Pancreas (tissue), 10 donors: ENCODE measurements at places on chromosomes 16 and 17. TPM values are rescaled to one million over a fixed set of nuclear protein-coding genes. Genes with fewer than 3 reads are reported as not detected.

DNA sequence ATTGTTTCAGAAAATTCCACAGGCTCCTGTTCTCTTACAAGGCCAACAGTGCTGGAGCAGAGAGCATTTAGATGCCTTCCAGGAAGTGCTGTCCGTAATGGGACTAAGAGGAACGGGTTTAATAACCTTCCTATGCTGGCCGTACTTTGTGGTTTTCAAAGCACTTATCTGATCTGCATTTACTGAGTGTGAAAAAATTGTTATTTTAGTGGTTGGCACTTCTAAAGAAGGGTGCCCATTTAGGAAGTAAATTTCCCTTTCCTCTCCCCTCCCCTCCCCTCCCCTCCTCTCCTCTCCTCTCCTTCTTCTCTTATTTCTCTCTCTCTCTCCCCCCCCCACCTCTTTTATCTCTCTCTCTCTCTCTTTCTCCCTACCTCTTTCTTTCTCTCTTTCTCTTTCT, 72.0 kb upstream of the DNAJA2 start:
- DNase-seq: no peak

GRCh38 chr17:31882571-31882970, 18.9 kb downstream of the UTP6 start:
- no peak for DNase-seq

EFNB3 gene
- total RNA-seq: 1.1 TPM

DNA sequence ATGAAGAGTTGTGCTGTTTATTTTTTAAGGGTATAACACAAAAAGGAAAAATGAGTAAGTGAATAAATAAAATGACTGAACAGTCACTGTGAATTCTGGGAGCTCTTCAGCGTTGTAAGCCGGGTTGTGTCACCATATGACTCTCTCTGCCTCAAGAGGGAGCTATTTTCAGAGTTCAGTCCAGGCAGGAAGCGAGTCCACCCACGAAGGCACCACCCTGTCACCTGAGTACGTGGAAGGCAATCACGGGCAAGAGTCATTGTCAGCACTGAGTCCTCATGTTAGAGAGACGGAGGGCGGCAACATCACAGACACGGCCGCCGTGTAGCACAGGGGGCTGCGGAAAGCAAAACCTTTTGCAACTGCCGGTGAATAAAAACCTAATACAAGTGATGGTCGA, 227.6 kb downstream of the UTP18 start:
- DNase-seq: no peak

KRTAP4-6 gene
- not detected for total RNA-seq

MPV17L gene
- 27.6 TPM for total RNA-seq

PHOSPHO1 gene
- not detected for total RNA-seq

HSD17B1 gene
- 0.32 TPM for total RNA-seq

DNA sequence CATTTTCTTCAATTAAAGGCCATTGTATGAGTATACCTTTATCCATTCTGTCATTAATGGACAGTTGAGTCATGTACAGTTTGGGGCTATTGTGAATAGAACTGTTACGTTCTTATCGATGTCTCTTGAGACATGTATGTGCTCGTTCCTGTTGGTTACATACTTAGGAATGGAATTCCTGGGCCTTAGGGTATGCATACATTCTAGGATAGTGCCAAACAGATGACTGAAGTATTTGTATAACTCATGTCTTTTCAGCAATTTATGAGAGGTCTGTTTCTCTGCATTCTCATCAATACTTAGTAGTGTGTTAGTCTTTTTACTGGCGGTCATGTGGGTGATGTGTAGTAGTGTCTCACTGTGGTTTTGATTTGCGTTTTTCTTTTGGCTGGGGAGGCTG, 81.2 kb downstream of the USP22 start:
- no peak for DNase-seq

DNA sequence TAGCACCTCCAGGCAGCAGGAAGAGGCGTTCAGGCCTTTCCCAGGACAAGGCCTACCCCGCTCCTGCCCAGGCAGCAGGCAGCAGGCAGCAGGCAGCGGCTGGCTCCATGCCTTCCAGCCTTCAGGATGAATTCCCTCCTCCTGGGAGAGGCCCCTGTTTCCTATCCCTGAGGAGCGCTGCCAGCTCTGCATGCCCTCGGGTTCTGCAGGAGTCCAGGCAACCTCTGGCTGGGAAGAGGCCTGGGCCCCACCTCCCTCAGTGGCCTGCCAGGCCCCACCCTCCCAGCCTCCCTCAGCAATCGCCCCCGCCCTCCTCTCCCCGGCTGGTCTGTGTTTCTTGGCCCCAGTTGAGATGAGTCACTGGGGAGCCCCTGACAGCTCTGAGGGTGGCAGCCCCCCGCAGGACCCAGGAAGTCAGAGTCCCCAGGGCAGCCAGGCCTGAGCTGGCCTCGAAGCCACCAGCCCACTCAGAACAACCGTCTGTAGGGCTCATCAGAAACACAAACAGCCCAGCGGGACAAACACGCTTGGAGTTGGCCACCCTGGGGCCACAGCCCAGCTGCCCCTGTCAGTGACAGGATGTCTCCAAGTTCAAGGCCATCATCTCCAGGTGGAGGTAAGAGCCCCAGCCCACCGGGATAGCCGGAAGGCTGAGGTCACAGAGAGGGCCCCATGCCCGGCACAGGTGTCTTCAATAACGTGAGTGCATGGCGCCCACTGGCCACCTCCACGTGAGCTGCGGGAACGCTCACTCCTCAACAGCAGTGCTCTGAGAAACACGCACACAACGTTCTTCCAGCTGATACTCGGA, 39.5 kb upstream of the CIBAR2 start:
- no peak for DNase-seq

KRT28 gene
- total RNA-seq: not detected

C16orf89 gene
- total RNA-seq: 2.3 TPM

SEZ6 gene
- total RNA-seq: 0.47 TPM

DNA sequence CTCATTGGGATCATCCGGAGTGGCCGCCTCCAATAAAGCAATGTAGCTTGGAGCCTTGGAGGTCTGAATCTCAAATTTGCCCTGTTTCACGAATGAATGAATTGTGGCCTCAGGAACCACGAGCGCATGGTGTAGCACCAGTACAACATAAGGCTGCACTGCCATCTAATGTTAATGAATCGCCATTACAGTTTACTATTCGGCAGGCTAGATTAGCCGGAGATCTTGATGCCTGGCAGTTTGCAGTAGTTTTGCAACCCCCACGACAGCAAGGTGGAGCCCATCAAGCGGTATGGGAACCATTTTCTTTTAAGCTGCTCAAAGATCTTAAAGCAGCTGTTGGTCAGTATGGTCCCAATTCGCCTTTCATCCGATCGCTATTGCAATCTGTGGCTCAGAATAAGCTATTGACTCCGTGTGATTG, 18.8 kb downstream of the ALOX15B start:
- DNase-seq: peak; percentile 62

- DNase-seq: no peak
Observed at GRCh38 chr17:7927596-7927995, 2.1 kb downstream of the KCNAB3 start.

GRCh38 chr16:46907061-46907774, 23.1 kb downstream of the GPT2 start:
- DNase-seq: no peak

DNA sequence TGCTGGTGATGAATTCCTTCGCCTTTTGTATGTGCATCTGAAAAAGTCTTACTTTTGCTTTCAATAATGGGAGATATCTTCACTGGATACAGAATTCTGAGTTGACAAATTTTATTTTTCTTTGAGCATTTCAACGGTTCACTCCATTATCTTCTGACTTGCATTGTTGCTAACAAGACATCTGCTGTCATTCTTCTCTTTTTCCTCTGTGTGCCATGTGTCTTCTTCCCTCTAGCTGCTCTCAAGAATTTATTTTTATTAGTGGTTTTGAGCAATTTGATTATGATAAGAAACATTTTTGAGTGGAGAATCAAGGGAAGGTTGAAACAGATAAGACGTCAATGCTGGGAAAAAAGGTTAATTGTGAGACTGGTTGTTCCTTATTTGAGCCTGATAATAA, 471.8 kb downstream of the CDH13 start:
- no peak for DNase-seq

GRCh38 chr17:77385750-77386501, 245.2 kb downstream of the SEC14L1 start:
- DNase-seq: no peak

BOLA2B gene
- total RNA-seq: 21.4 TPM

DNA sequence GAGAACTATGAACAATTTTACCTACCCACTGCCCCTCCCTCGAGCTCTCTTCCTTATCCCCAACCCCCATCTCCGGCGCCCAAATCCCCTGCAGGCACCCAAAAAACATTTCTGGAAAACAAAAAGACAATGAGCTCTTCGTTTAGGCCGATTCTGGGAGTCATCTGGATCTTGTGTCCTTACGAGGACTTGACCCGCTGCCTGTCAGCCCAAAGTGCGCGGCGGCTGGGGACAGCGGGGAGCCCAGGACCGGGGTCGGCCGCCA, 524 bp downstream of the STRADA start:
- no peak for DNase-seq

IL17C gene
- not detected for total RNA-seq

- DNase-seq: no peak
Observed at GRCh38 chr17:35052780-35053179, 10.7 kb downstream of the RFFL start.

ABCC11 gene
- 0.28 TPM for total RNA-seq

CSH2 gene
- total RNA-seq: not detected

CDH15 gene
- total RNA-seq: 1.1 TPM

TMEM98 gene
- total RNA-seq: 38.0 TPM

DNA sequence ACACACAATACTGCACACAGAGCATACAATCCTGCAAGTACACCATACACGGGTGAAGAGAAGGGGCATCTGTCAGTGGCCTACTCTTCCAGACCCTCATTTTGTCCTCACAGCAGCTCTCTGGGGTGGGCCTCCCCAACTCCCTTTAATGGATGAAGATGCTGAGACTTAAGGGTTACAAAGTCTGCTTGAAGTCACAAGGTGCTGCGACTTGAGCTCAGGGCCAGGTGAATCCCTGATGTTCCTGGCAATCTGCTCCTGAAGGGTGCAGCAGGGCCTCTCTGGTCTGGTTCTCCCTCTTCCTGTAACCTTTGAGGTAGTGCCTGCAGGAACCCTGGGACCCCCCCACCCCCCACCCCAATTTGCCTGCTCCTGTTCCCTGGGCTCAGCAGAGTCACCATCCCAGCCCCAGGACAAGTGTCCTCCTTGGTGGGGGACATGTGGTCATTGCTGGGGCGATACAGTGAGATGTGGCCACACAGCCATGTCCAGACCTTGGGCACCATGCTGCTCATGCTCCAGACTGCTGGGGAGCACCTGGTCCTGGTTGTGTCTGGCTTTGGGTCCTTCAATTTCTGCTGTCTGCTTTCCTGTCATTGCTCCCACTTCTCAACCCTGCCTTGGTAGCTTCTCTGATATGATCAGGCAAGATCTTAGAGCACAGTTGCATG, 107.5 kb downstream of the METRNL start:
- no peak for DNase-seq

DNA sequence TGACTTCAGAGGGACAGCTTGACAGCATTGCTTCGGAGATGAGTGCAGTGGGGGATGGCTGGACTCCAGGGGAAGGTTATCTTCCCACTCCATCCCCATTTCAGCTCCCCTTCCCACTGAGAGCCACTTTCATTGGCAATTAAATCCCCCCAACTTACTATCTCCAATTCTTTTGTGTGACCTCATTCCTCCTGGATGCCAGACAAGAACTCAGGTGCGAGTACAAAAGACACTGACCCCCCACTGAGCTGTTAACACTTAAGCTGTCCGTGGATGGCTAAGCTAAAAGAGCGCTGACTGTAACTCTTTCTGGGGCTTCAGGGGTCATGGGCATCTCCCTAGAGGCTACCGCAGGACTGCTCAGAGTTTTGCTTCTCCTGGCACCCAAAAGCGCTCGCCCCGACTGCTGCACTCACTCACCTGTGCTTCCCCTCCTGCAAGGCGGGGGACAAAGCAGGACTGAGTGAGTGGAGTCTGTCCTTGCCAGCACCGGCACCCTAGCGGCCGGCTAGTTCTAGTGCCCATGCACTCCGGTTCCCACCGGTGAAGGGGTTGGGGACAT, 44.8 kb upstream of the FBXO47 start:
- DNase-seq: no peak

DNA sequence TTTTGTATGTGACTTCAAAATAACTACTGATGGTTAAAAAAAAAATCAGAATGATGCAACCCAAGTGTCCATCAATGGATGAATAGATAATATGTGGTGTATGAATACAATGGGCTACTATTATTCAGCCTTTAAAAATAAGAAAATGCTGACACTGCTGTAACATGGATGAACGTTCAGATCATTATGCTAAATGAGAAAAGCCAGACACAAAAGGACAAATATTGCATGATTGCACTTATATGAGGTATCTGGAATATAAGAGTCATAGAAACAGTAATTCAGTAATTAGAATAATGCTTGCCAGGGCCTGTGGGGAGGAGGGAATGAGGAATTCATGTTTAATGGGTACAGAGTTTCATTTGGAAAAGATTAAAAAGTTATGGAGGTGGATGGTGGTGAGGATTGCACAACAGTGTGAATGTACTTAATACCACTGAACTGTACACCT, 25.4 kb downstream of the TENT4B start:
- DNase-seq: no peak

- DNase-seq: peak; percentile 26
Observed at GRCh38 chr16:20301840-20302239, 25.5 kb downstream of the GP2 start.

DNA sequence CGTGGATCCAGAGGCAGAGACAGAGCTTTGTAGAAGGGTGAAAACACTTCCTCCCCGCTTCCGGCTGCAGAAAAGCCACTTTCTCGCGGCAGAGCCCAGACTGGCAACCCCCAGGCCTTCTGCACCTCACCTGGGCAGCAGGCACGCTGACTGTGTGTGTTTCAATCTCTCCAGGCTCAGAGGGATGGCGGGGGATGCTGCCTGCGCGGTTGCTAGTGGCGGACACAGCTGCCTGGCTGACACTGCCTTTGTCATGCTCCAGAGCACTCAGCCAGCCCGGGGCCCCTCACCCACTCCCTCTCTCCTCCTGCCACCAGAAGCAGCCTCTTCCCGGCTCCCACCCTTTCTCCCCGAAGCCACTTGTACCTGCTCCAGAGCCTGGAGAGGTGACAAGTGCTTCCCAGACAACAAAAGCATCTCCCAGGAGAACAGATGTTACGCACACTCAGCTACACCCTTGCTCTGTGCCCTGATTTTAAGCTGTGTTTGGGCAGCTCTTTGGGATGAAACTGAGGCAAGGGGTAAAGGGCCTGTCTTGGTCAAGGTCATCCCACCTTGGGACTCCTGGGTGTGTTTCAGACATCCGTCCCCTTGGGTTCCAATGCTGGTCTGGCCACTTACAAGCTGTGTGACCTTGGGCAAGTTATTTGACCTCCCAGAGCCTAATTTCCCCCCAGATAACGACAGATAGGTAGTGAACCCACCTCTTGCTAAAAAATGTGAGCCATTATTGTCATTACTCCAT, 9.2 kb upstream of the GLIS2 start:
- DNase-seq: no peak

HOXB3 gene
- total RNA-seq: 1.7 TPM
